NCI-H526 (cell line): ENCODE measurements at places on chromosomes 1 and 21.

DNA sequence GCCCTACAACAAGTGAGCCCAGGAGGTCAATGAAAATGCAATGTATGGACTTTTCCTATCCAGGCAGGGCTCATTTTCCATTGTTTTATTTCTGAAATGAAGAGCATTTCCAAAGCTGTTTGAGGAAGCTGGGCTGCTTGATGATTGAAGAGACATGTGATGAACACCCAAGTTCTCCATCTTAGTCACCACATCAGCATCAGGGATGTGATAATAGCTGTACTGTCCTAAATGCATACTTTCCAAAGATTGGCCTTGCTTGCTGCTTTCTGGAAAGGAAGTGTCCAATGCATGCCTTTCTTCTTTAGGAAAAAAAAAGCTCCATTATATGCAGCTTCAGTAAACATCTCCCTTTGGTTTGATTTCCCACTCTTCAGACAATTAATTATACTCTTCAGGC lies 425.9 kb upstream of the RUNX1 start:
- no peak for DNase-seq

- DNase-seq, result no peak
Observed at GRCh38 chr1:181522864-181523263, 39.5 kb downstream of the CACNA1E start.

DNA sequence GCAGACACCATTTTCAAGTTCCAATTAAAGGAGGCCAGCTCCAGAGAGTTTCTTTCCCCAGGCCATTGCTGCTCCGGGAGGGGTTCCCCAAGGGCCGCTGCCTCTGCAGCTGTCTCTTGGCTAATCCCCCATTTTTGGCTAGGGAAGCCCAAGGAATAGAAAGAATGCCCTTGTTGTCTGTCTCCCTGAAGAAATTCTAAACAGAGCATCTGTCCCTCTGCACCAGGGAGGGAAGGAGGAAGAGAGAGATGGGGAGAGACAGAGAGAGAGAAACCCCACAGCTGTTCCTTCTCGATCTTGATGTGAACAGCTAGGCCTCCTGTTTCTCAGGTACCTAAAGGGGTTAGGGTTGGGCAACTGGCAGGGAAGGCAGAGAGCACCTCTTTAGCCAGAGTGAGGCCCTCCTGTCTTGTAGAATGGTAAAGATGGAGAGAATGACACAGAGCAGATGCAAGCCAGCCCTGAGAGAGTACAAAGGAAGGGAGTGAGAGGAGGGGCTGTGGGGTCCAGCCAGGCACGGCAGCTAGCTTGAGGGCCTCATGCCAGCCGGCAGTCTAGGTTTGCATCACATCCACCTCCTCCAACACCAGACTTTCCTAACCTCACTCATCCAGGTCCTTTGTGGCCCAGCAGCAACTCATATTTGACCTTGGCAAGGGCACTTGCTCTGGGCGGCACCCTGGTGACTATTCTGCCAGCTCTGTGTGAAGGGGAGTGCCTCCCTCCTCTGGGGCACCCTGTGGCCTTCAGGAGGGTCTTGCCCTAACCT lies 13.1 kb downstream of the OPTC start:
- no peak for DNase-seq

- DNase-seq, result no peak
Observed at GRCh38 chr1:167739752-167740151, 18.0 kb downstream of the MPZL1 start.

DNA sequence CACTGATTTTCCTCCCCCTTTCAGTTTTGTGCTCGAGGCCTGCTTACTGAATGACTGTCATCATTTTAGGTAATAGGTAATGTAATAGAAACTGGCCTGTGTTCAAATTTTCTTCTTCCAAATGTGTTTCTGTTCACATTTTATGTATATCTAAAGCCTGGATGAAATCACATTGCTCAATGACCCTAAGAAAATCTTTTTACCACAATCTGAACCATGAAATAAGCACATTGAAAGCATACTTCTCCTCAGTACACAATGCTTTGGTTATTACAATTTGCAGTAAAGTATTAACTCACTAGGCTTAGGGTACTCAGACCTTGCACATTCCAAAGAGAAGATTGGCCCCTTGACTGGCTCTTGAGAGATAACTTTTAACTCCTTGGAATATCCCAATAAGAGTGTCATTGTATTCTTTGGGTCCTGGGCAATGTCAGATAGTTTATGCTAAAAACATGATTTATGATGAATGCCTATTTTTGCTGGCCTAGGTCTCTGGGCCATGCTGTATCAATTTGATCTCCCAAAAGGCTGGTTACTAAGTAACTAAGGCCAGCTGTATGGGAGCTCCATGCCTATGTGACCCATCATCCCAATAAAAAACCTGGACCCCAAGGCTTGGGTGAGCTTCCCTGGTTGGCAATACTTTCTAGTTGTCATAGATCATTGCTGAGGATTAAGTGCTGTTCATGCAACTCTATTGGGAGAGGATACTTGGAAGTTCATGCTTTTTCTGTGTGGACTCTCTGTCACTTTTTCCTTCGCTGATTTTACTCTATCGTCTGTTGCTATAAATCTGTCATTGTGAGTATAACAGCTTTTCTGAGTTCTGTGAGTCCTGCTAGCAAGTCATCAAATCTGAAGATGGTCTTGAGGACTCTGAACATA lies 293.9 kb downstream of the GRIK1 start:
- DNase-seq, result no peak
